ENCODE measurements at places on chromosomes 16 and 17.

DNA sequence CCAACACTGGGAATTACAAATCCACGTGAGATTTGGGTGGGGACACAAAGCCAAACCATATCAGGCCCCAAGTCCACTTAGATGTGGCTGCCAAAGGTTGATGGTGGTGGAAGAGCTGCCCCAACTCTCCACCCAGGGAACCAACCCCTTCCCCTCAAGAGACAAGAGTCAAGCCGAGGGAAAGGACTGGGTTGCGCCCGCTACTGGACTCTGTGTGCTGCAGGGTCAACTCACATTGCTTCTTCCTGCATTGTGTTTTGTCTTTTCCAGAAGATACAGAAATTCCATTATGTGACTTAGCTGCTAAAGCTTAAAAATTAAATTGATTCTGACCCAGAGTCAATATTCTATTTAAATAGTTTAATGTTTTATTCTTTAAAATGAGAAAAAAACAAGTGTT is 58.5 kb downstream of the ADAMTS18 start:
- DNase-seq = peak; percentile 6

DNA sequence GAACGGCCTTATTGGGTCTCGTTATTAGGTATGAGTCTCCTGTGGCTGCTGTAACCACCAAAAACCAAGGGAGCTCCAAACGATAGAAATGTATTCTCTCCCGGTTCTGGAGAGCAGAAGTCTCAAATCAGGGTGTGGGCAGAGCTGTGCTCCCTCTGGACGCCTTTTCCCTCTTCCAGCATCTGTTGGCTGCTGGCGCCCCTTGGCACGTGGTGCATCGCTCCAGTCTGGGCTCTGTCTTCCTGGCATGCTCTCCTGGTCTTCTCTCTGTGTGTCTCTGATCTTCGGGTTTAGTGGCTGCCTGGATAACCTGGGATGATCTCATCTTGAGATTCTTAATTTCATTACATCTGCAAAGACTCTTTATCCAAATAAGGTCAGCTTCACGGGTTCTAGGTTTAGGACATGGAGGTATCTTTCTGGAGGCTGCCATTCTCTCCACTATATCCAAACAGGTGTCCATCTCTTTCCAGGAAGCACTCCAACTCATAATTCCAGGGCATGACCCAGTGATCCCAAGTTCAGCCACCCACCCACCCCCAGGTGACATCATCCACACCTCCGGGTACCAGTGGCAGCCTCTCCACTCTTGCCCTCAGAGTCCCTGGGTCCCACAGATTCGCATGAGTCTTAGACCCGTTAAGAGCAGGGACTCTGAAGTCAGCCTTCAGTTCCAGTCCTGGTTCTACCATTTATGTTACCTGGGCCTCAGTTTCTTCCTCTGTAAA is 145.5 kb upstream of the FOXF1 start:
- DNase-seq = no peak

DNA sequence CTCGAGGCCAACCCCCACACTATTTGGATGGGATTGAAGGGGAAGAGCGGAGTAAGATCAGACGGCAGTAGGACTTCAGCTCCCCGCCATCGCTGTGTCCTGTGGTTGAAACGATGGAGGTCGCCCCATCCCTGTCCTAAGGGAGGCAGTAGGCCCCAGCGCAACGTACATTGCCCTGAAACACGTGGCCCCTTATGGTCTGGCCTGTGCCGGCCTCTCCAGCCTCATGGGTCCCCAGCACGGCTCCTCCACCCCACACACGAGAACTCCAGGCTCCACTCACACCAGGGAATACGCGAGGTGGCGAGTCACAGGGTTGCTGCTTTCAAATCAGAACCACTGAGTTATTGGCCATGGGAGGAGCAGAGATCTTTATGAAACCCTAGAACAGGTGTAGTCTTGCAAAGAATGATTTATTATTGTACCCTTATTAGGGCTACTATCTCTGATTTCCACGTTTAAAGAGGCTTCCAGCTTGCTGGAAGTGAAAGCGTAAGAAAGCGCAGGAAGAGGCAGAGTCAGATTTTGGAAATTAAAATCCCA is 669 bp upstream of the DCTPP1 start:
- DNase-seq = no peak

DNA sequence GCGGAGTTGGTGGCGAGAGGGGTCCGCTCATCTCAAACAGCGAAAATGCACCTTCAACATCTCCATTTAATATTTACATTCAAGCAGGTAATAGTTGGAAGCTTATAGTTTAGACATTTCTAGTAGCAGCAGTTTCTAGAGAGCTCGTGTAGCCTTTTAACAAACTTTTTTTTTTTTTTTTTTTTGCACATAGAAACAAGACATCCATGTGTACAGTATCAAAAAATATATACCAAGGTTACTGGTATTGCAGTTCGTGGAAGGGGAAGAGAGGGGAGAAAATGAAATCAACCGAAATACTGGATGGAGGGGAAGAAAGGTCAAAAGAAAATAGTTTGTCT is 6.2 kb downstream of the CBX4 start:
- no peak for DNase-seq

- DNase-seq = no peak
Observed at GRCh38 chr16:49773534-49774475, 82.1 kb downstream of the ZNF423 start.

DNA sequence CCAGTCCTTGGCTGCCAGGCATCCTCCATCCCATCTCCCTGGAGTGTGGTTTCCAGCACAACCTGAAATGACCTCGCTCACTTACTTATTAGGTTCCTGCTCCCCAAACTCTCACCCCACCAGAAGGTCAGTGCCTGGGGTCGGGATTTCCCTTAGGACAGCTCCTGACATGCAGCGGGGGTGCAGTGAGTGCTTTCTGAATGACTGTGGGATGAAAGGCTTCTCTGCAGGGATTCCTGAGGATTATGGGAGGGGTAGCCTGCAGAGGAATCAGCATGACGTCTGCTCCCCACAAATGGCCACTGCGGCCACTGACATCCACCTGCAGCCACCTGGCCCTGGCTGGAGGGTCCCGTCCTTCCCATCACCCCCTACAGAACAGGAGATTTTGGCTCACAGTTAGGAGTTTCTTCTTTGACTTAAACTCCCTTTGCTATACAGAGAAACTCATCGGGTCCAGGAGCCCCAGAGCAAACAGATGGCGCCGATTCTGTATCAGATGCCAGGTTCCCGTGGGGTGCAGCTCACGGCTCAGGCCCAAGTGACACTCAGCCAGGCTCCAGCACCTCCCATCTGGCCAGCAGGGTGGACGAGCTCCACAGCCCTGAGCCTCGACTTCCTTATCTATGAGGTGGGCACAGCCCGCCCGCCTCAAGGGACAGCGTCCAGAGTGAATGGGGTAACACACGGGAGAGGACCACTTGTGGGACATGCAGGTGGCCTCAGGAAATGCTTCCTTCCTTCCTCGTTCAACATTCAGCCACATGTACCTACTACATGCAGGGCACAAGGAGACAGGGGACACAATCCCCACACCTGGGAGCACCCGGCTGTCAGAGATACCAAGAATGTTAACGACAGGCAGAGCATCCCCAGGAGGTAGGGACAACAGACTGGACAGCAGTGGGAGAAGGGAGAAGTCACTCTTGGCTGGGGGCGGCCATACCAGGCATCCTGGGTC is 69.8 kb downstream of the RMI2 start:
- DNase-seq = no peak

DNA sequence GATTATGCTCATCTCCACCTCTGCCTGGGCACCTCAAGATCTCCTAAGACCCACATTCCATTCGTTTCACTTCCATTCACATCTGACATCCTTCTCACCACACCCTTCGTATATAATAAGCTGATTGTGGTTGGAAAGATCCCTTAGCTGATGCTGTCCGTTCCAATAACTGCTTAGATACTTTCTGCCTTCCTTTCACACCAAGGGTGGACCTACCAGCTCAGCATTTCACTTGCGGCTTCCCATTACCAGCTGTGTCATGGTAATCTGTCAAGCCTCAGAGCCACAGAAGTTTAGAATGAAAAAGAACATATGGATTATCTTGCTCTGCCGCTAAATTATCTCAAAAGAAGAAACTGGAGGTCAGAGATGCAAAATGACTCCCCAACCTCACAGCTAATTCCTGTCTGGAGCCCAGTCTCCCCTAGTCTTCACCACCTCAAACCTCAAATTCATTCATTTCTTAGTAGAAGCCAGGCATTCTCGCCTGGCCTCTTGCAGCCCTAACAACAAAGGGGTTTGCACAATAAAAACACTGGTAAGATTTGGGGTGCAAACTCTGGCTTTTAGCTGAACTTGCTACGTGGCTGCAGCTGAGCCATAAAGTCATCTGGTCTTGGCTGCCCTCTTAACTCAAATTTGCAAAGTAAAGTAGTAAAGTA is 182.8 kb upstream of the HS3ST3A1 start:
- no peak for DNase-seq

- DNase-seq = no peak
Observed at GRCh38 chr16:28498666-28499381, 4.4 kb downstream of the APOBR start.

- DNase-seq = no peak
Observed at GRCh38 chr17:83053739-83054451, 25.5 kb upstream of the METRNL start.

GRCh38 chr16:26712876-26713275 is 353.9 kb upstream of the C16orf82 start:
- peak; percentile 1 for DNase-seq

DNA sequence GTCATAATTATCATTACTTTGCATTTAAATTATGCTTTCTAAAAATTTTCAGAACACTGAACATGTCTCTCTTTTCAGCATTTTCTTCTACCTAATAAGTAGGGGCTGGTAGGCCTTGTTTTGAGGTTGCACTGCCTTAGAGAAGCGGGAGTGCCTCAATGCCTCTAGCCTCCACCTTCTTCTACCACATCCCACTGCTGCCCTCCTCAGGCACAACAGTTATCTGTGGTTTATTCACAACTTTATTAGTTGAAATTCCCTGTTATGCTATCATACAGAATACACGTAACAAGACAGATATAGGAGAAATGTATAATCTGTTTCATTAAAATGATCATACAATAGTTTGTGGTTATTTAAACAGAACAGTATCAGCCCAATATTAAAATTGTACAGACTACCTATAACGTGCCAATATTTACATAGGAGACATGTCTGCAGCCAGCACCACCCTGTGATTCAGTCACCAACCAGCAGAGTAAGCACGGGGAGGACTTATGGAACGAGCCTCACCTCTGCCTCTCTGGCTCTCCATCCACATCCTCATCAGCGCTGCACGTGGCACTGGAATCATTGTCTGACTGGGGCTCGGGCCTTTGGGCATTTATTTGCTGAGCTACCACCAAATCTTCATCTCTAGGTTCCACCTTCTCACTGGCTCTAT is 101.2 kb downstream of the TTC19 start:
- DNase-seq = no peak

GRCh38 chr17:40796846-40797245 is 2.9 kb downstream of the KRT28 start:
- no peak for DNase-seq

DNA sequence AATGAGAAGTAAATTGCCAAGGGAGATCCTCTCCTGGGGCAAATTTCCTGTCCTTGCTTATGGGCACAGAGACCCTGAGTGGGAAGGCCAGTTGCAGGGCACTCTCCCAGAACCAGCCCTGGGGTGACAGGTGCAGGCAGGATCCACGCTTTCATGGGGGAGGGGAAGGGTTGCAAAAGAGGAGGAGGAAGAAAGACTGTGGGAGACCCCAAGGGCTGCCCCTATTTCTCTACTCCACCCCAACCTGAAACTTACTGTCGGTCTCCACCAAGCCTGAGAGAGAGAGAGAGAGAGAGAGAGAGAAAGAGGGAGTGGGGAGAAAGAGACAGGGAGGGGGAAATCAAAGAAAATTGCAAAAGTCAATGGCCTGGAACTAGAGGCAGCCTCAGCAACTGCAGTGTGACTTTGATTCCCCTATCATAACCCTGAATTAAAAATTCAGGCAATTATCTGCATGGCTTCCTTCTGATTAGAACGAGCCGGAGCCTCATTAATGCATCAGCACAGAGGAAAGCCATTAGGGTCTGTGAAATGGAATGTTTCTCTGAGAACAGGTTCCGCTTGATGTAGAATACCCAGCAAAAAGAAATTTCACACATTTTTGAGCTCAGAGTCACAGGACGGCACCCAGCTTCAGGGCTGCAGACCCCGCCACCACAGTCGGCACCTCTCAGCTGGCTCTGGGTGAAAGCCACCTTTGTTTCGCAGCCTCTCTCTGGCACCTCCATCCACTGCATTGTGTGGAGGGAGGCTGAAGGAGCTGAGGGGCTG is 45.1 kb upstream of the HNF1B start:
- DNase-seq = no peak

DNA sequence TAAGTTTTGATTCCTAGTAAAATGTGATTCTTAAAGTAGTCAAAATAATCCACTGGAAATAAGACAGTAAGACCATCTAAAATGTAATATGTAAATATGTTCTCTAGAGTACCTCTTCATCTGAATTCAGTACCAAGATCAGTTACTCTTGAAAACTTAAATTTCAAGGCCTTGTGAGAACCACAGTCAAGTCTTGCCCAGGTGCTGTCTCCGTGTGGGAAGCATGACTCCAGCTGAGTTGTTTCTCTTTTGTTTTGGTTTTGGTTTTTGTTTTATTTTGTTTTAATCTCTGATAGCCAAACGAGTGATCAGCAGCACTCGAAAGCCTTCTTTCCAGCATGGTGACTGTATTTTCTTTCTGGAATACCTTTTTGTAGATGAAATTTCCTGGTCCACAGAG is 907.0 kb downstream of the KCNJ18 start:
- no peak for DNase-seq

- no peak for DNase-seq
Observed at GRCh38 chr17:48608494-48608834, 2.4 kb downstream of the HOXB7 start.

- DNase-seq = peak; percentile 12
Observed at GRCh38 chr17:29004081-29004692, 1.6 kb downstream of the SEZ6 start.

DNA sequence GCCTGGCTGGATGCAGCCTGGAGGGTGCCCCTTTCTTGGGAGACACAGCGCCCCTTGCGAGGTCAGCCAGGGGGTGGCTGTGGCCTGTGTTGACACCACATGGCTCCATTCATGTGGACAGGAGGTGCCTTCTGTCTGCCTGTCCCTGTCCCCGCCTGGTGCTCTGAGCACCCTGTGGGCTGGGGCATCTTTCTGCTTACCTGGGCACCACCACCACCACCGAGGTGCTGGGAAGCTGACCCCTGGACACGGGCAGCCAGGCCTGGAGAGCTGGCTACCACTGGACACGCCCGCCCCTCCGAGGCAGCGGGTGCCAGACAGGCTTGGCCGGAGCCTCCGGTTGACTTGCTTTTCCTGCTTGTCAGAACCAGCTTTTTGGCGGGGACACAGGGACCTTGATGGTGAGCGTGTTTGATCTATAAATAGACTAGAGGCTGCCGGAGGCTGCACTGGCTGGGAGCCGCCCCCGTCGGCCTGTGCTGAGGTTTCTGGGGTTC is 121.3 kb upstream of the GSE1 start:
- peak; percentile 17 for DNase-seq

DNA sequence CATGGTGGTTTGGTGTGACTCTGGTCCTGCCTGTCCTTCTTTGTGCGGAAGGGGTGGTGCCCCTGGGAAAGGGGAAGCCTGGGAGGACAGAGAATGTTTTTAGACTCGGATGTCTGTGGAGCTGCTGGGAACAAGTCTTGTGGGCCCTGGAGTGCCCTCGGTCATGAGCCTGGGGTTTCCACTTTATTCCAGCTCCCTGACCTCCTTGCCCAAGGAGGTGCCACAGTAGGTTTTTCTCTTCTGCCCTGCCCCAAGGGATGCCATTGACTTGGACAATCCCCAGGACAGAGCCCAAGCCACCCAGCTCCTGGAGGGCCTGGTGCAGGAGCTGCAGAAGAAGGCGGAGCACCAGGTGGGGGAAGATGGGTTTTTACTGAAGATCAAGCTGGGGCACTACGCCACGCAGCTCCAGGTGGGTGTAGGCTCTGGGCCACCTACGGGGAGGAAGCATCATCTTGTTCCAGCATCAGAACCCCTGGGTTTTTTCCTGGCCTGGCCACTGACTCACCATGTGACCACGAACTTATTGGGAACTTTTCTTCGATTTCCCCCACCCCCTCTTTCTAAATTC is 1.4 kb downstream of the STAT5A start:
- no peak for DNase-seq

Measured in fibroblast of upper back skin (primary cell).